T-helper 17 cell (primary cell): ENCODE measurements at places on chromosomes 6 and 20. TPM values are rescaled to one million over a fixed set of nuclear protein-coding genes. Genes with fewer than 3 reads are reported as not detected.

- DNase-seq: no peak
Observed at GRCh38 chr6:138957903-138958302, 30.1 kb downstream of the REPS1 start.

DNA sequence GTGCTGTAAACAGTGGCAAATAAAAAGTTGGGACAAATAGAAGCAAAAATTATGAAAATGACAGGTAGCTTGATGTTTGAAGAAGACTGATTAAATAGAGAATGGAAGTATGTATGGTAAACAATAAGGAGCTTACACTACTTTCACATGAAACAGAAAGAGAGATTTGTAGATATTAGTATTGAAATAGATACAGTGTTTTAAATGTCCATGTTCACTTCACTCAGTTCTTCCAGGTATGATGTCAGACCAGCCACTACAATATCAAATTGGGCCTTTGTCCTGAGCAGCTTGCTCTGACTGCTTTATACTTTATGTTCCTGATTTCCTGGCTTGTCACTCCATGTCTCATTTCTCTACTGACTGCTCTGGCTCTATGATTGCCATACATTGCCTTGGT lies 107.5 kb downstream of the CENPW start:
- no peak for DNase-seq

The ZNF184 gene
- total RNA-seq: 12.5 TPM

GRCh38 chr20:49590163-49591017 lies 22.5 kb upstream of the PTGIS start:
- no peak for DNase-seq

- DNase-seq: no peak
Observed at GRCh38 chr20:3447321-3447720, 23.5 kb upstream of the ATRN start.

The SLC22A23 gene
- 9.0 TPM for total RNA-seq

The MBOAT1 gene
- 20.6 TPM for total RNA-seq

DNA sequence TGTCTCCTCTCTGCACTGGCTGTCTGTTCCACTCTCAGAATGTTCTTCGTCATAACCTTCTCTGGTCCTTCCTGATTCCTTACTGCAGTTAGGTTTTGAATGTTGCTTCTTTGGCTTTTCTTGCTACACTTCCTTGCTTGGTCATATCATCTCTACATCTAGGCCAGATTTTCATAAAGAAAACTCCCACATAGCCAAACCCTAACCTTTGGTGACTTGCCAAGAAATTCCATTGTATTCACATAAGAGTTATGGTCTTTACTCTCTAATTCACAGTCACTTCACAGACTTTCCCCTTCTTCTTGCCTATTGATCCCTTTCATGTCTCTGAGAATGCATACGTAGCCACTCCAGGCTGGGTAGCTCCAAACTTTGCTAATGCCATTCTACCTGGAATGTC lies 41.9 kb upstream of the SIM1 start:
- DNase-seq: no peak

GRCh38 chr6:70735513-70735912 lies 67.8 kb downstream of the SMAP1 start:
- DNase-seq: no peak

- no peak for DNase-seq
Observed at GRCh38 chr6:56517155-56517745, 125.4 kb downstream of the DST start.

DNA sequence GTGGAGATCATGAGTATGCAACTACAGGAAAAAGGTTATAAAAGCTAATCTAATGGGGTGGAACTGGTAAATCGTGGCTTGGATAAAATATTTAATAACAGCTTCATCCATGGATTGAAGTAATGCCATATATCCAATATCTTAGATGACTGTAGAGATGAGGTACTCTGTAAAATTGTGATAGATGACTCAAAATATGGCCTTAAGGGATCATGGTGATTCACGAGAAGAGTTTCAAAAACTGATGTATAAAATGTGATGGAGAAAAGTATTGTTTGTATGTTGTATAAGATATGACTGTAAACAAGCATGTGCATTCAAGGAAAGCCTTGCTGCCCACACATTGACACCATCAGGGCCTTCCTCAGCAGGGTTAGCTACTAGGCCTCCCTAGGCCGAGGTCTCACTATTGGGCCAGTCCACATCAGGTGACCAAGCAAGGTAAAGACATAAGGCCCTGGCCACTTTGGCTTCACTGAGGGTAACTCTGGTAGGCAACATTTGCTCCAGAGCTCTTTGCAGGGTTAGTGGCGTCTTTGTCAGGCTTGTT lies 17.7 kb upstream of the CCN6 start:
- DNase-seq: no peak

The NOX3 gene
- total RNA-seq: not detected

The METTL24 gene
- total RNA-seq: not detected

DNA sequence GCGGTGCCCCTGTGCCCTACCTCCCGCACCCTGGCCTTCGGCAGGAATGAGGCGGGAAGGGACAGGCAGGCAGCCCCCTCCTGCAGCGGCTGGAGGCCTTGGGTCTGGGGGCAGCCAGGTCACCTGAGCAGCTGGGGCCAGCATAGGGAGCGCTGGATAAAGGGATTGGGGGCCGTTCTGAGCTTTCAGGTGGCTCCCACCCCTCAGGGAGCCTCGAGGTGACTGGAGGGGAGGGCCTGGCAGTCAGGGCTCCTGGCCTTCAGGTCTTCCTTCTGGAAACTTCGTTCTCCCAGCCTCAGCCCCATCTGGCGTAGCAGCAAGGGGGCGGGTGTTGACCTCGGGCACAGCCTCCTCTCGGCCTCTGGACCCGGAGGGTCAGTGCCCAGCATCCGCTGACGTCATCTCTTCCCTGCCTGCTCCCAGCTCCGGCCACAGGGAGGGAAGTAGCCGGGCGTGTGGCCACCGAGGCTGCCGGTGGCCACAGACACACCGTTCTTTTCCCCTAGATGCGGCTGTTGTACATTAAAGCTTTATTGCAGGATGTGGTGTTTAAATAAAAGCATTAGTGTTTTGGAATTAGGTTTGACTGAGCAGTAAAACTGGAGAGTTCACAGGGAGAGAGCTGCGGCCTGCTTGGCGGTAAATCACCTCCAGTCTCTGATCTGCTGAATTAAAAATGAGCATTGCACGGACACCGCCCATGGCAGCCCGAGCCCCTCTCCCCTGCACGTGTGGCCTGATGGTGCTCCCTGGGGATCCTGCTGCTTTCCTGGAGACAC lies 80.0 kb upstream of the GATA5 start:
- DNase-seq: no peak

The SMPDL3A gene
- 0.15 TPM for total RNA-seq

The MLN gene
- total RNA-seq: not detected

DNA sequence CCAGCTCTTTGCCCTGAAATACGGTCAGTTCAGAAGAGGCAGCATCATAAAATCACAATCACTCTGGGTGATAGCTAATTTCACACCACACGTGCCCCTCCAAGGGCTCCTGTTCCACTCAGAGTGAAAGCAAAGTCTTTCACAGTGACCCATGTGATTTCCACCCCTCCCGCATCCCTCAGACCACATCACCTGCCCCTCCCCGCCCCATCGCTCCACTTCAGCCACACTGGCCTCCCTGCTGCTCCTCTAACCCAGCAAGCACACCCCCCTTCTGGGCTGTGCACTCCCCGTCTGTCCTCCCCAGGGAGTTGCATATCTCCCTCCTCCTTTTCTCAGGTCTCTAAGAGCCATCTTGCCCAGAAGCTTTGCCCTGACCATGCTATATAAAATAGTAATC lies 74.5 kb downstream of the PSMG4 start:
- DNase-seq: no peak

DNA sequence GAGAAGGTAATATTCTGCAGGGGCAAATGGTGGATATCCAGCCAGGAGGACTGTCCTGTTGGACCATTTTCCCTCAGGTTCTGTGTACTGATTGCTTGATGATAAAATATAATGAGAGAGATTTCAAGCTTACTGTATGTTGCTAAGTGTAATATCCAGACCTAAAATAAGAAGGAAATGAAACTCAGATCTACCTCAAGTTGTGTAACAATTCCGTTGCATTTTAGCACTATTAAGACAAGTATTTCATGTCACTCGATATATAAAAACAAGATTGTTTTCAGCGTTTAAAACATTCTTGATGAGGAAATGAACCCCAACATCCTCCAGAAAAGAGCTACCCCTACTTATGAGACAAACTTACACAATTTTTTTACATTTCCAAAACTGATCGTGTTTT lies 57.2 kb downstream of the RGS17 start:
- no peak for DNase-seq

The EGFL8 gene
- 9.7 TPM for total RNA-seq

- DNase-seq: no peak
Observed at GRCh38 chr20:56424931-56425330, 12.9 kb downstream of the CASS4 start.

DNA sequence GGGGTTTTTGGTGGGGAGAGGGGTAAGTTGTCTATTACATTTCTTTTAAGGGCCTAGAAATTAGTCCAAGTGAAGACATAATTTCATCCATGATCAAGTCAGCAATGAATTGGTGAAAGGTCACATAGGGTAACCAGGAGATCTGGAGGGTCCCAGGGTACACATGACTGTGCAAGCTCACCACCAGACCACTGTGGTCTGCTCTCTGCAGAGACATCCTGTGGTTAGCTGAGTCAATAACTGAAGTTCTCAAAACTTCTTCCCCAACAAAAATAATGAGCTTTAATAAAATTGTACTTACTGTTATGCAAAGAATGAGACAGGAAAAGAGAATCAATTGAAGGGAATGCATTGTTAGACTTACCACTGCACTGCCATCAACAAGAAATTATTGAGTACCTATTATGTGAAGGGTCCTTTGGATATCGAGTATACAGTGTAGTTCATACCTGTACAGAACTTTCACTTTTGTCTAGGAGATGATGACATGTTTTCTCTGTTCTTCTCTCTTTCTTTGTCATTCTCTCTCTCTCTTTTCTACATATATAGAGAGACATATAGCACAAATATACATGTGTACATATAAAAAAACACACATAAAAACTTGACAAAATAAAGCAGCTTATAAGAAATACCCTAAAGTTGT lies 209.8 kb downstream of the GJA1 start:
- DNase-seq: no peak

The EFCAB8 gene
- total RNA-seq: 0.32 TPM

DNA sequence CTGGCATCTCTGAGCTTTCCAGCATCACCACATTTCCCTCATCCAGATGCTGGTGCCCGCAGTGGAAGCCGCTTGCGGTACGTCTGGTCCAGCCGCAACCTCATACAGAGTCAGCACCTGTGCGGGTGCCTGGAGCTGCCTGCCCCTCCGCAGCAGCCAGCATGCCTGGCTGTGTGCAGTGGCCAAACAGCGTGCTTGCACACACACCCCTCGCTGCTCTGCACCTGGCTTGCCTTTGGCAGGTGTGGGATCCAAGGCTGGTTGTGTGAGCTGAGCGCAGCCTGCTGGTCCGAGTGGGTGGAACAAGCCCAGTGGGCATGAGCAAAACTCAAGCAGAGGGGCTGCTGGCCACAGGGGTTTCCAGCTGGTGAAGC lies 3.1 kb upstream of the HINT3 start:
- DNase-seq: no peak

The CUL7 gene
- 8.2 TPM for total RNA-seq

The THBD gene
- 1.0 TPM for total RNA-seq

GRCh38 chr6:89952686-89953085 lies 58.4 kb downstream of the GJA10 start:
- DNase-seq: peak; percentile 36

The EBF4 gene
- total RNA-seq: 2.0 TPM

DNA sequence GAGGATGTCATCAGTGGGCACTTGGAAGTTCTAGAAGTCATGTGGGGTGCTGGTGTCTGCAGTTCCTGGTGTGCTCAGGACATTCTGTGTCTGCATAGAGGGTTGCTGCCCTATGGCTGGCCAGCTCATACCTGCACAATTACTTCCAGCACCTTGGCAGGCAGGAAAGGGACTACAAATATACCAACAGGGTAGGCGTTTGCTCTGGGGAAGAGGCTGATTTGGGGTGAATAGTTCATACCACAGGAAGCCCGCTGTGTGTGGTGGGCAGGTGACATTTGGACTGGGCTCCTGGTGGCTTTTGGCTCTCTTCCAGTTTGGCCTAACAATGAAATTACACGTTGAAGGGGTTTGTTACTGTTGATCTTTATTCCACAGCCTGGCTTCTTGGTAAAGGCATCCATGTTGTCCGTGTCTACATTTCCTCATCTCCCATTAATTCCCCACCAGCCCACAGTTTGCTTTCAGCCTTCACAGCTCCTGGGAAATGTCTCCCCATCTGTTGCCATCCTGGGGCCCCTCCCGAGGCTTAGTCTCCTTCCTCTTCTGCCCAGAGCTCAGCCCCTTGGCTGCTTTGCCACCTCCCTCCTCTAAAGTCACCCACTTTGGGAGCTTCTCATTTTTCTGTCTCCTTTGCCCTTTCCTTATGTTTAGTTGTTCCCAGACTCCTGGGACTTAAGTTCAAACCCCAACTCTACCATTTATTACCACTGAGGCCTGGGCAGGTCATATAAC lies 88.1 kb downstream of the RSPH3 start:
- DNase-seq: no peak

- no peak for DNase-seq
Observed at GRCh38 chr20:22353586-22353985, 230.8 kb downstream of the FOXA2 start.

The TMEM244 gene
- total RNA-seq: 1.2 TPM

DNA sequence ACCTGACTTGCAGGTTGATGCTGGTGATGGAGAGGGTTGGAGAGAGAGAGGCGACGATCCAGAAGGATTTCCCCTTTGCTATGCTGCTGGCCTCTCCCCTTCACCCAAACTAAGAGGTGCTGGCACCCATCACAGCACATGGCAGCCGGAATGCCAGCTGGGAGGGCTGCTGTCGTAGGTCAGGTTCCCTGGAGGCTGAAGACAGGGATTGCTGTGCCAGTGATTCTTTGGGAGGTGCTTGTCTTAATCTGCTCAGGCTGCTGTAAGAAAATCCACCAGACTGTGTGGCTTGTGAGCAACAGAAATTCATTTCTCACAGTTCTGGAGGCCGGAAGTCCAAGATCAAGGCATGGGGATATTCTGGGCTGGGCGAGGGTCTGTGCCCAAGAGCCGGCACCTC lies 4.4 kb upstream of the ARFGAP1 start:
- DNase-seq: no peak

GRCh38 chr20:45105317-45105716 lies 4.4 kb upstream of the KCNS1 start:
- no peak for DNase-seq

The PIGT gene
- total RNA-seq: 136 TPM

GRCh38 chr6:34393191-34393965 lies 909 bp upstream of the NUDT3 start:
- no peak for DNase-seq

The OR12D1 gene
- total RNA-seq: not detected

- DNase-seq: no peak
Observed at GRCh38 chr6:51541847-51542246, 545.6 kb downstream of the PKHD1 start.

- DNase-seq: no peak
Observed at GRCh38 chr6:161272635-161273273, 1.1 kb downstream of the AGPAT4 start.
